Naive thymus-derived CD8-positive, alpha-beta T cell (primary cell): ENCODE measurements at places on chromosomes 12 and 14.

DNA sequence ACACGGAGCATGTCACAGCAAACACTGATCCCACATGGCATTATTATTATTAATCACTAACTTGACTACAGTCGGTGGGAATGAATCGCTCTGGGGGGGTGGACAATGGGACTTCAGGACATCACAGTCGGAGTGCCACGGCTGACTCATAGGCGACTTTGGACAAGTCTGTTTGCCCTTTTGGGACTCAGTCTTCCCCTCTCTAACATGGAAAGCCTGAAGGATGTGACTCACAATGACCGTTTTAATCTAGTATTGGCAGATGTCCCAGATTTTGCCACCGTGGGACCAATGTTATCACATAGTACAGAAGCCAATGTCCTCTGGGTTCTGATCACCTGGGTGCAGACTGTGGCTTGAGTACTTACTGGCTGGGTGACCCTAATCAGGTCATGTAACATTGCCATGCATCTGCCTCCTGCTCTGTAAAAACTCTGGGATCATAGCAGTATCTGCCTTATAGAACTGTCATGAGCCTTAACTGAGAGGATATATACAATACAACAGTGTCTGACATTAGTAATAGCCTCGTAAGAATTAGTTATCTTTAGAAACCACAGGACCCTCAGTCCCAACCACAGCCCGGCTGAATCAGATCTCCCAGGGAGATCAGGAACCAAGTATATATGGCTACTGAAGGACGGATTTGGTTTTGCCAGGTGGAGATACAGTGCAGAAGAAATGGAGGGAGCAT is 362.6 kb downstream of the BCL11B start:
- H3K27ac ChIP-seq, result no peak overlapping the region
- DNase-seq, result no peak
- peaks cover 21% of the 10 kb centered on the region for H3K4me1 ChIP-seq
- H3K27me3 ChIP-seq, result no peaks in the 10 kb centered on the region

GRCh38 chr12:42961395-42961794 is 371.8 kb upstream of the PRICKLE1 start:
- no peaks in the 10 kb centered on the region for H3K4me1 ChIP-seq
- no peaks in the 10 kb centered on the region for H3K36me3 ChIP-seq
- H3K27ac ChIP-seq, result no peak overlapping the region
- H3K4me3 ChIP-seq, result no peak overlapping the region
- DNase-seq, result no peak

DNA sequence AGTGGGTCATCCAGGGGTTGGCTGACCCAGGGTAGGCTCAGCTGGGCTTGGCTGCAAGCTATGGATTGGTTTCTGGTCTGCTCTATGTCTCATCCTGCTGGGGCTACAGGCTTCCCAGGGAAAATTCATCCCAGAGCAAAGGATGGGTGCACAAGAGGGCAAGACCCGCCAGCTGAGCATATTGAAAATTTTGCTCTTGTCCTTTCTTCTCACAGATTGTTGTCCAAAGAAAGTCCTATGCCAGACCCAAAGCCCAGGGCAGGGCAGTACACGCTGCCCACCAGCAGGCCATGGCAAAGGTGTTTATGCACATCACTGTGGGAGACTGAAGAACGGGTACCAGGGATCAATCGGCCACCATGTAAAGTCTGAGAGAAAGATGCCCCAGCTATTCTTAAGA is 95.3 kb upstream of the PARP11 start:
- no peak overlapping the region for H3K4me3 ChIP-seq
- H3K4me1 ChIP-seq, result peaks cover 23% of the 10 kb centered on the region
- no peak for DNase-seq
- no peaks in the 10 kb centered on the region for H3K27me3 ChIP-seq
- no peaks in the 10 kb centered on the region for H3K36me3 ChIP-seq

DNA sequence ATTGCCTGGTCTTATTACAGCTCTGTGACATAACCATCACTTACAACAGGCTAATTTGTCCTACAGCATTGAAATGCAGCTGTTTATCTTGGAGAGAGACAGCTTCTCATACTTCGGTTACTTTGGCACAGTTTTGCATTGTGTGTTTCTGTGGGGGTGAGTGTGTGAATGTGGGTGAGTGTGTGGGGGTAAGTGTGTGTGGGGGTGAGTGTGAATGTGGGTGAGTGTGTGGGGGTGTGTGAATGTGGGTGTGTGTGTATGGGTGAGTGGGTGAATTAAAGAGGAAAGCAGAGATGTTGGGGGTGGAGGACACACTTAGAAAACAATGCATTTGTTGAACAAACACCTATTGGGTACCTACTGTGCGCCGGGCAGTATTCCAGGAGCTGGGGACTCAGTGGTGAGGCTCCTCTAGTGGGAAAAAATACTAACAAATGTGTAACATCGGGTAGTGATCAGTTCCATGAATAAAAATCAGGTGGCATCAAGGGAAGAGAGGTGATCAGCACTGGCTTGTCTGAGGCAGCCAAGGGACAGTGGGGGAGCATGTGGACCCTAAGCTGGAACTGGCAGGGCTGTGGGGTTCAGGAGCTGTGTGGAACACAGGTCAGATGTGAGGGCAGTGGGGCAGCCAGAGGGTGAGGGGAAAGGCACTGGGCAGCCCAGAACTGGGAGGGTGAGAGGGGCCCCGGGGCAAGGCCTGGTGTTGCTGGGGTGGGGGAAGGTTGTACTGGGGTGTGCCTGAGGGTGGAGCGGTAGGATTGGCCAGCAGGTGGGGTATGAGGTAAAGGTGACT is 44.1 kb upstream of the AMN start:
- DNase-seq, result no peak
- no peak overlapping the region for H3K4me3 ChIP-seq
- no peak overlapping the region for H3K27ac ChIP-seq
- peaks cover 40% of the 10 kb centered on the region for H3K36me3 ChIP-seq

- no peak for DNase-seq
- peaks cover 11% of the 10 kb centered on the region for H3K4me1 ChIP-seq
- peak overlapping the region; percentile 72 for H3K4me3 ChIP-seq
- H3K36me3 ChIP-seq, result no peaks in the 10 kb centered on the region
- H3K27me3 ChIP-seq, result peaks cover 17% of the 10 kb centered on the region
- H3K27ac ChIP-seq, result no peak overlapping the region
Measured at GRCh38 chr12:117098361-117099217, 627 bp downstream of the TESC start.

GRCh38 chr12:102811110-102811737 is 105.8 kb downstream of the PAH start:
- peaks cover 37% of the 10 kb centered on the region for H3K27me3 ChIP-seq
- no peak overlapping the region for H3K27ac ChIP-seq
- no peak overlapping the region for H3K4me3 ChIP-seq
- no peaks in the 10 kb centered on the region for H3K4me1 ChIP-seq
- H3K36me3 ChIP-seq, result no peaks in the 10 kb centered on the region

DNA sequence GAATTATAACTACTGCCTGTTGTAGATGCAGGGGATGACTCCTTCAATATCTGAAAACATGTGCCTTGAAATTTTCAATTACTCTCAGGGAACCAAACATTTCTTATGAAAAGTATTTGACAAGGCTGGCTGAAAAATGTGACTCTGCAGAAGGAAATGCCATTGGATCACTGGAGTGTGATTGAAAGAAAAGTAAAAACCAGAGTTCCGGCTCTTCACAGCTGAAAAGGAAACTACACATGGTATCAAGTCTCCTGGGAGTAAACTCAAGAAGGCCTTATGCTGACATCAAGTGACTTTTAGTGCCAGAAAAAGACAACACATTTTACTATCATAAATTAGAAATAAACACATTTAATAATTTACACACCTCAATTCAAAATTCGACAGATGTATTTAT is 693.0 kb downstream of the LRFN5 start:
- H3K27me3 ChIP-seq, result no peaks in the 10 kb centered on the region
- H3K4me3 ChIP-seq, result no peak overlapping the region
- no peak for DNase-seq
- H3K36me3 ChIP-seq, result peaks cover 1% of the 10 kb centered on the region

- no peaks in the 10 kb centered on the region for H3K4me1 ChIP-seq
- peaks cover 10% of the 10 kb centered on the region for H3K36me3 ChIP-seq
- peak overlapping the region; percentile 29 for H3K27ac ChIP-seq
- no peak overlapping the region for H3K4me3 ChIP-seq
- DNase-seq, result no peak
Measured at GRCh38 chr12:124413915-124414314, 119.0 kb downstream of the RFLNA start.
